ENCODE measurements at places on chromosomes 6 and 20. TPM values are rescaled to one million over a fixed set of nuclear protein-coding genes. Genes with fewer than 3 reads are reported as not detected.

The GJA1 gene
- 0.06 TPM for total RNA-seq

The LY6G6D gene
- not detected for total RNA-seq

The DYNLT2 gene
- 2.0 TPM for total RNA-seq

The BPIFB2 gene
- total RNA-seq, result not detected

The FOXA2 gene
- not detected for total RNA-seq

The DCDC2 gene
- not detected for total RNA-seq

The PGBD1 gene
- 4.1 TPM for total RNA-seq

The GTSF1L gene
- total RNA-seq, result not detected

The GPX5 gene
- not detected for total RNA-seq

The PTPRT gene
- total RNA-seq, result not detected

The NMBR gene
- not detected for total RNA-seq

The TGM2 gene
- total RNA-seq, result not detected

The APOM gene
- total RNA-seq, result 2.2 TPM

The NKAPL gene
- total RNA-seq, result 0.30 TPM

The CD164 gene
- 202 TPM for total RNA-seq

The NKX2-4 gene
- not detected for total RNA-seq

The SLC17A9 gene
- total RNA-seq, result 47.3 TPM

The SLC17A3 gene
- total RNA-seq, result not detected

The TBXT gene
- total RNA-seq, result not detected

The ERVFRD-1 gene
- total RNA-seq, result not detected

The TP53INP2 gene
- 2.9 TPM for total RNA-seq

The EFCAB8 gene
- 0.94 TPM for total RNA-seq

The CNKSR3 gene
- 0.65 TPM for total RNA-seq

The PSORS1C1 gene
- not detected for total RNA-seq

The BMP5 gene
- total RNA-seq, result not detected

The ATP5F1E gene
- total RNA-seq, result 97.9 TPM

The C20orf204 gene
- 2.1 TPM for total RNA-seq

The KCNK5 gene
- total RNA-seq, result 32.0 TPM
